HT1080 (cell line): ENCODE measurements at places on chromosomes 1 and 21.

DNA sequence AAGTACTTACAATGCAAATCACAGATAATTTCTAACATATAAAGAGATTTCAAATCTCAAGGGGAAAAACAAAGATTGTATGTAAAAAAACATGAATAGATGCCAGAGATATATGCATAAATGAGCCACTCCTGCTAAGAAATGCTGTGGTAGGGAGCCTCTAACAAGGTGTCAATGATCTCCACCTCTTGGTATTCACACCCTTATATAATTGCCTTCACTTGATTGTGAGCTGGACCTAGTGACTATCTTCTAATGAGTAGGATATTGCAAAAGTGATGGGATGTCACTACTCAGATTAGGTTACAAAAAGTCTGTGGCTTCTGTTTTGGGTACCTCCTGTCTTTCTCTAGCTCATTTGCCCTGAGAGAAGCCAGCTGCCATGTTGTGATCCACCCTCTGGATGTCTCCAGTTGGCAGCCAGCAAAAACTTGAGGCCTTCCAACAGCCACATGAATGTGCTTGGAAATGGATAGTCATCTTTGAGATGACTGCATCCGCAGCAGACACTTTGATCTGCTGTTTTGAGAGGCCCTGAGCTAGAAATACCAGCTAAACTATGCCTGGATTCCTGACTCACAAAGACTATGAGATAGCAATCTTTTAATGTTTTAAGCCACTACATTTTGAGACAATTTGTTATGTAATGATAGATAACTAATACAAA is 196.1 kb upstream of the FGGY start:
- peak; percentile 54 for DNase-seq

GRCh38 chr1:183569141-183569540 is 21.1 kb downstream of the NCF2 start:
- DNase-seq = peak; percentile 66

DNA sequence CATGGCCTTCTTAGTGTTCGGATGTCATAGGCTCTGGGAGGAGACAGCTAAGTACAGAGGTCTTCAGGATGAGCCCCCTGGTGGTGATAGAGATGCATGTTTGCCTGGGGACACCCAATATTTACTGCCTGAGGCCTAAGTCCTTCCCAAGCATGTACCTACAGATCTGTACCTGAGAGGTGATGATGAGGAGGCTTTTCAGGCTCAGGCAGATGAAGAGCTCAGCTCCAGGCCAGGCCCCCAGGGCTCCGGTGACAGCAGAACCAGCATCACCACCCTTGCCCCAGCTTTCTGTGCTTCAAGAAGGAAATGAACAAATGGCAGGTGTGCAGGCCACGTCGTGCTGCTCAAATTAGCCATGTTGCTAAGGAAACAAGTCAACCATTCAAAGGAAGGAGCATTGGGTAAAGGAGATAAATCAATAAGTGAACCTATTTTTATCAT is 21.1 kb downstream of the CACNA1E start:
- peak; percentile 42 for DNase-seq

- peak; percentile 92 for DNase-seq
Observed at GRCh38 chr1:78303620-78304019, 187.2 kb upstream of the PTGFR start.

DNA sequence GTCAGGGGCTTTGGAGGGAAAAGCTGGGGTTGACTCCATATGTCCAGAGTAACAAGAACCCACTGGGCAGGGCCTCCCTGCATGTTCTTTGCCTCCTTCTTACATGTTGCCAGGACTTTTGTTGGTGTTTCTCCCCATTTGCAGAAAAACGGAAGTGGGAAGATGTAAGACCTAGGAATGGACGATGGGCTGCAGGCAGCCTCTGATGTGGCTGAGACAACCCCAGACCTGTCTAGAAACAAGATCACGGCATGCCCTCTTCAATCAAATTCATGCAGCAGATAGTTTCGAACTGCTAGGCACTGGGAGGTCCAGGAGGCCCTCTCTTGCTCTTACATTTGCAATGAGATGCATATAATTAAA is 3.4 kb downstream of the FAM43B start:
- no peak for DNase-seq

DNA sequence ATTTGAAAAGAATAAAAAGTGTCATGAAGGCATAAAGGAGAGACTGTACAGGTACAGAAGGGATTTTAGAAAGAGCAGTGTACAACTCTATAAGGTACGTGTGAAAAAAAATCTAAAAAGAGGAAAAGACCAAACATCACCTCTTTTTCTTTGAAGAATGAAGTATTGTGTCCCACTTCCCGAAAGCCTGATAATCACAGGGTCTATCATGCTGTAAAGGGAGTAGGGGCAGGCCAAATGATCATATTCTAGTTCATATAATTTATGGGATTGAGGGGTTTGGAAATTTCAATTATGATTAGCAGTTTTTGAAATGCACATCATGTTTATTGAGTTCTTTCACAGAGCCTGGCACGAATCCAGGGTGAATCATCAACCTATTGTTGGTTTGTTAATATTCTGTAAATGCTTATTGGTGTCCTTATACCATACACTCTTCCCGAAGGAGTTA is 910 bp upstream of the RERE start:
- peak; percentile 53 for DNase-seq

DNA sequence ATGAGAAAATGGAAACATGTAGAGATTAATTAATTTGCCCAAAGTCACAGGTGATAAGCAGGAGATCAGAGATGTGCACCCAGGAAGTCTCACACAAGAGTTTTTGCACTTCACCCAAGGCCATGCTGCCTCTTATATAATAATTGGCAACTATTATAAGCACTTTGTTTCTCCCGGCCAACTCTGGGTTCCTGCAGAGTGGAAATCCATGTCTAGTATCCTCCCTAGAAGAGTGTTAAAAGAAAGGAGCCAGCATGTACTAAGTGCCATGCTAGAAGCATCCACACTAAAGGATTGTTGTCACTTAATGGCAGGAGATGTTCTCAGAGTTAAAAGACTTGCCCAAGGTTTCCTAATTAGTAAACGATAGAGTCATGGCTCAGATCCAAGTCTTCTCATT is 470.3 kb downstream of the OMA1 start:
- no peak for DNase-seq

- peak; percentile 87 for DNase-seq
Observed at GRCh38 chr1:166925810-166926478, 49.4 kb downstream of the ILDR2 start.

DNA sequence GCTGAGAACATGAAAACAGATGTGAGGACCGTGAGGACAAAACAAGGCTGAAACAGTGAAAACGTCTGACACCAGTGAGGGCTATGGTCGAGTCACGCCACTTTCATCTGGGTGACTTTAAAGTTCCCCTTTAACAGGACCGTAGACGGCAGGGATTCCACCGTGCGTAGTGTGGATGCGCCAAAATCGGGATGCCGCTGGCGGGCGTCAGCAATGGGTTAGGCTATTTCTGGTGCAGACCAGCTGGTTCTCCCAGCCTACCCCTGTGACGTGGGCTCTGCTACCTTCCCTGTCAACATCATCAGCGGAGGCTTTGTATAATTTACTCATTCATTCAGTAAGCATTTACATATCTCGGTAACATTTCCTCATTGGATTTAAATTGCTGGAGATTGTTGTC is 246.6 kb upstream of the AJAP1 start:
- DNase-seq = no peak

DNA sequence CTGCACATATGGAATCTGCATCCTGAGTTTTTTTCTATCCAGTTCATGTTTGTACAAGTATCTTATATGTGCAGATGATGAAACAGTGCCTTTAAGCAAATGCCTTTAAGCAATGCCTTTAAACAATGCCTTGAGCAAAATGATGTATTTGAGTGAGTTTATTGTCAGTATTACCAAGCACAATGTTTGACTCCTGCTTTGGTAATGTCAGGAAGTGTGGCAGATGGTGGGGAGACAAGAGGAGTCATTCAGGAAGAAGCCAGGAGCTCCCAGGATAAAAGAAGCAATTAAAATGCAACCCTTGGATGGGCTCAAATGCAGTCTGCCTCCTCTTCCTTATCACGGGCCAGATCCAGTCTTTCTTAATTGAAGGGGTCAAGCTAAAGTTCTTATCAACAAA is 108.7 kb upstream of the KCNJ15 start:
- DNase-seq = no peak

DNA sequence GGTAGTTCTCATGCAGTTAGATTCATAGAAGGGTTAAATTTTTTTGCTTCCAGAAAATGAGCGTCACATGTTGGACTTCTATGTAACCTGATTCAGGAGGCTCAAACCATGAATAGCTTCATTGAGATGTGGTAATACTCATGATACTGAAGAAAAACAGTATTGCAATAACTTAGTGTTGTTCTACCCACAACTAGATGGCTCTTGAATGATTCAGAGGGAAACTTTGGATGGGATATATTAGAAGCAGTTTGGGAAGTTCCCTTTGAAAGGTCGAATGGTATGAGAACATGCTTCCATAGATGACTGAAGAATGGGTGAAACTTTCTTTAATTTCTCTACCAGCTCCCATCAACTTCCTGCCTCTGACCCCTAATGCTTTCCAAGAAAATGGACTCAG is 211.7 kb upstream of the PTGFR start:
- DNase-seq = peak; percentile 94

- DNase-seq = no peak
Observed at GRCh38 chr1:79695138-79695537, 688.6 kb upstream of the ADGRL4 start.

DNA sequence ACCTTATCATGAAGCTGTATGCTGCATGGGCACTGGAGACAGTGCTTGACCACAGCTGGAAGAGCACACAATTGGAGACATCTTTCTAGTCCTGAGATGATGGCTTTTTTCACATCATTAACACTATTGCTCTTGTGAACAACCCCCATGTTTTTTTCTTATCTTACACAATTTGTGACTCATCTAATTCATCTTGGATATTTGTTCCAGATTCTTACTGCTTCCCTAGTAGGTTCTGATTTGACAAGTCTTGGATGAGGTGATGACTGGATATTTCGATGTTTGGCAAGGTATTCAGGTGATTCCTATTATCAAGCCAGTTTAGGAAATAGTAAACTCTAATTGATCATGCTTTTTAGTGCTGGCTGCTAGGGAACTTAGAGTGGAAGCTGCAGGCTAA is 23.7 kb downstream of the HLX start:
- DNase-seq = no peak

GRCh38 chr1:183604038-183604808 is 14.0 kb upstream of the NCF2 start:
- DNase-seq = peak; percentile 98

DNA sequence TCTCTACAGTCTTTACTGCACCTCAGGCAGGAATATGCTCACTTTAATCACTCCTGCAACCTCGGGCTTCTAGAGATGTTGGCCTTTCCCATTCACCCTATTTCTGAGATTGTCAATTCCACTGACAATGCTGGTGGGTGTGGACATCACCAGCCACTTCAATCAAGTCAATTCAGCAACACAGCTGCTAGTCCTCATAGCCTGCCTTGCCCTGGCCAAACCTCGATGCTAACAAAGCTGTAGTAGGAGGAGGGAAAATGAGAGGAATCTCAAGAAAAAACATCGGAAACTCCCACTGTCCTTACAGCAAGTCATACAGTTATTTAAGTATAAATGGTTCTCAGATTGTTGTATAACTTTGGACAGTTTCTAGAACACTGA is 155.0 kb downstream of the KCNH1 start:
- DNase-seq = no peak

DNA sequence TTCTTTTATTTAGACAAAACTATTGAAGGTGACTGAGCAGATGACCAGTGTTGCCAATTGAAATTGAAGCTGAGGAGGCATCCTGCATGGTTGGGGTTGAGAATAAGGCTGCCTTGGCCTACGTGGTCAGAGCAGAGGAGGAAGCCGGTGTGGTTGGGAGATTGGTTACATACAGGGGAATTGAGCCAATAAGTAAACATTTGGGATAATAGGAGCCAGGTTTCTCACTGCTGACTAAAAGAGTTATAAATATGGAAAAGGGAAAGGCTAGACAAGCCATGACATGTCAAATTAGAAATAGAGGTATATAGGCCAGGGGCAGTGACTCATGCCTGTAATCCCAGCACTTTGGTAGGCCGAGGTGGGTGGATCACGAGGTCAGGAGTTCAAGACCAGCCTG is 15.8 kb downstream of the SNX7 start:
- DNase-seq = peak; percentile 88

- no peak for DNase-seq
Observed at GRCh38 chr1:170533298-170533697, 1.3 kb downstream of the GORAB start.

GRCh38 chr1:153231363-153231762 is 14.0 kb downstream of the PRR9 start:
- DNase-seq = no peak

GRCh38 chr1:1427106-1427819 is 6.2 kb upstream of the ANKRD65 start:
- no peak for DNase-seq

- DNase-seq = no peak
Observed at GRCh38 chr1:68113966-68114365, 63.5 kb upstream of the DIRAS3 start.

DNA sequence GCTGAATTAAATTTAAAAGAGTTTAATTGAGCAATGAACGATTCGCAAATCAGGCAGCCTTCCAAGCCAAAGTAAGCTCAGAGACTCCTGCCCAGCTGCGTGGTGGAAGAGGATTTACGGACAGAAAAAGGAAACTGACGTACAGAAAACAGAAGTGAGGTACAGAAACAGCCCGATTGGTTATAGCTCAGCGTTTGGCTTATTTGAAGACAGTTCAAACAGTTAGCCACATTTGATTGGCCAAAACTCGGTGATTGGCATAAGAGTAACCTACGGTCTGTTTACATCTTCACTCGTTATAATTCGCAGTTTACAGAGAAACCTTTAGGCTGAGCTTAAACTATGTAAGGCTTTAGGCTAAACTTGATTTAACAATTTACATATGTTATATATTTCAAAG is 46.9 kb downstream of the CR1L start:
- DNase-seq = no peak
